IPS DF 6.9 (cell line): ENCODE measurements at places on chromosomes 4 and X.
A peak's percentile ranks its signal among the peaks of the same experiment; 100 is the strongest.

DNA sequence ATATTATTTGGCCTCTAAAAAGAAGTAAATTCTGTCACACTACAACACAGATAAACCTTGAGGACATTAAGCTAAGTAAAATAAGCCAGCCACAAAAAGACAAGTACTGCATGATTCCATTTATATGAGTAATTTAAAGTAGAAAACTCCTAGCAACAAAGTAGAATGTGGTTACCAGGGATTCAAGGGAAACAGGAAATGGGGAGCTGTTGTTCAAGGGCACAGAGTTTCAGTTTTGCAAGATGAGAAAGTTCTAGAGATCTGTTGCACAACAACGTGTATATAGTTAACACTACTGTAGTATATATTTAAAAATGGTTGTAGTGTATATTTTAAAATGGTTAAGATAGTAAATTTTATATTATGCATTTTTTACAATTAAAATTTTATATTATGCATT, 25.4 kb downstream of the SEC31A start:
- DNase-seq = no peak

DNA sequence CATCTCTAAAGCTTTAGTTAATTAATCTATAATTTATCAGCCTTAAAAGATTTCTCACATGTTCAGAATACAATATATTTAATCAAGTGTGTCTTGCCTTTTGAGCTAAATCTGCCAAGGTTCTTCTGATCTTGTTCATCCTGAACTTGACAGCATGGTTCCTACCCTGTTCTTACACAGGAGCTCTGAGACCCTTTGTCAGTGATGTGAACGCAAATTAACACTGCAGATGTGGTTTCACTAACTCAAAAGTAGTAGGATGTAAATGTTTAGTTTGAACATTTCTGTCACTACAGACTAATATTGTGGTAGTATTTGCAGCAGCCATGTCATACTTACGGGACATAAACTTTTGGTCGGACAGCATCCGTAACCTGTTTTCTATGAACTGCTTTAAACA, 59.4 kb downstream of the SMARCAD1 start:
- no peak for DNase-seq

- no peak for DNase-seq
Observed at GRCh38 chr4:72689923-72690322, 120.9 kb upstream of the ADAMTS3 start.

GRCh38 chr4:140005699-140006098, 148.3 kb downstream of the MAML3 start:
- DNase-seq = no peak

- no peak for DNase-seq
Observed at GRCh38 chr4:39451423-39452023, 7.2 kb downstream of the RPL9 start.

DNA sequence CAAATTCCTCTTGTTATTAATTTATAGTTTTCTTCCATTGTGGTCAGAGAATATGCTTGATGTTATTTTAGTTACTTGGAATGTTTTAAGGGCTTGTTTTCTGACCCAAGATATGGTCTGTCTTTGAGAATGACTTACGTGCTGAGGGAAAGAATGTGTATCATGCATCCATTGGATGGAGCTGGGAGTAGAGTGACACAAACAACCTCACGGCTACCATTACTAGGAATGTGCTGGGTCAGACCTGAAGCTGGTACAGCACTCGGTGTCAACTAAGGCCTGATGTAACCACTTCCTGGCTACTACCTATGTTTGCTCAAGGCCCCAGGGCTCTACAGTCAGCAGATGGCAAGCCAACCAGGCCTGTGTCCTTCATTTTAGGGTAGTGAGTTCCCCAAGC, 257.8 kb downstream of the FAT4 start:
- no peak for DNase-seq

DNA sequence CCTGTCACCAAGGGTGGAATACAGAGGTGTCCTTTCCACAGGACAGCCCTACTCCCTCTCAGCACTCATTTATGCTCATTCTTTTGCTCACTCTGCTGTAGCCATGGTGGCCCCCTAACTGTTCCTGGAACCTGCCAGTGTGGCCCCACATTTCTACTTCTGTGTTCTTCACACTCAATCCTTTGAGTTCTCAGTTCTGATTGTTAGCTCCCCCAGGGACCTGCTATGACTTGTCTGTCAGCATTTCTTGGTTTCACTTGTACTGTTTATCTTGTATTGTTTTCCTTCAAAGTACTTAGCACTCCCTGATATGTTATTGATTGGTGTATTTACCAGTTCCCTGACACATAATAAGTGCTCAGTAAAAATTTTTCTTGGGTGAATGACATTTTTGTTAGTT, 14.9 kb downstream of the VBP1 start:
- no peak for DNase-seq

GRCh38 chr4:107721436-107722100, 1.5 kb upstream of the PAPSS1 start:
- no peak for DNase-seq

DNA sequence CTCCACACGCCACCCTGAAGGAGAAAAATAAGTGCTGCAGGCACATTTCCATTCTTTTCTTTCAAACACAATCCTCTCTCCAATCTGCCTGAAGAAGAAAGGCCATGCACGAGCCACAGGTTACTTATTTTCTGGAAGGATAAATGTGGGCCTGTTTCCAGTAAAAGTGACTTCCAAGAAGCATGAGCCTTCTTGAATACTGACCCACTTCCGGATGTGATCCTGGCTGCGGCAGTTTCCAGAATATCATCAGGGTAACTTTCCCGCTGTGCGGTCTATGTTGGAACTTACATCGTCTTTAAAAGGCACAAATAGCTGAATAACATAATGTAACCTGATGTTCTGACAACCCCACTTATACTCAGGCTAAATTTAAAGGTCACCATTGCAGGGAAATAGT, 66.3 kb upstream of the TAPT1 start:
- DNase-seq = no peak

- no peak for DNase-seq
Observed at GRCh38 chrX:102765217-102765616, 44.7 kb downstream of the GPRASP3 start.

- DNase-seq = no peak
Observed at GRCh38 chrX:11537141-11537540, 128.6 kb downstream of the ARHGAP6 start.

DNA sequence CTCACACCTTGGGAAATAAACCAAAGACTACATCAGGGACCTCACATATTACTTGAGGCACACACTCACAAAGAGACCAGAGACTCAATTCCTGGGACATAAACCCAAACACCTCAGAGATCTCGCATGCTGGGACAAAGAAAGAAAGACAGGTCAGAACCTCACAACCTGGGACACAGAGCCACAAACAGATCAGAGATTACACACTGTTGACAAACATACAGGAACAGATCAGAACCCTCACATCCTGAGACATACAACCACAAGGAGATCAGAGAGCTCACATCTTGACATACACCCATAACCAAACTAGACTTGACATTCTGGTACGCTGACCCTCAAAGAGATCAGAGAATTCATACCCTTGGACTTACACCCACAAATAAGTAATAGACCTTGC, 17.3 kb downstream of the SUV39H1 start:
- no peak for DNase-seq

DNA sequence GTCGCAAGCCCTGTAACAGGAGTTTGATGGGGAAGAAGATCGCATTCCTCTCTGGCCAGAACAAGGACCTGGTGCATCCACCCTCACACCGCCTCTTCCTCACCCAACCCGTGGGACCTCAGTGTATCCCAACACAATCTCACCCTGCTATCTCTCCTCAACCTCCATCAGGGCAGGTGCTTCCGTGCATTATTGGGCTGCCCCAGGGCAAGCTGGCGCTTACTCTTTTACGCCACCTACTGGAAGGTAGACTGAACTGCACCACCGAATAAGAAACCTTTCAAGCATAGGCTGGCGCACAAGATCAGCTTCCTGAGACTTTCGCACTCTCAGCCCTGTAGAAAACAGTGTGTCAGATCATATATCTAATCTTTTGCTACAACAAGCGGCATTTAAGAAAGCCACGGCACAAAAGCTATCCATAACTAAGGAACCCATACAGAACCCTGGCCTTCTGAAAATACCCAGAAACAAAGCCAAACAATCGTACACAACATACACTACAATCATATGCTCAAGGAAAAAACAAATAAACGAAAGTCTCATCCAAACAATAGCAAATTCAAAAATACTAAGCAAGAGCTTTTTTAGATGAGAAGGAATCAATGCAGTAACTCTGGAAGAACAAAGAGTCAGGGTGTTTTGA, 209.3 kb downstream of the UGT8 start:
- peak; percentile 57 for DNase-seq

DNA sequence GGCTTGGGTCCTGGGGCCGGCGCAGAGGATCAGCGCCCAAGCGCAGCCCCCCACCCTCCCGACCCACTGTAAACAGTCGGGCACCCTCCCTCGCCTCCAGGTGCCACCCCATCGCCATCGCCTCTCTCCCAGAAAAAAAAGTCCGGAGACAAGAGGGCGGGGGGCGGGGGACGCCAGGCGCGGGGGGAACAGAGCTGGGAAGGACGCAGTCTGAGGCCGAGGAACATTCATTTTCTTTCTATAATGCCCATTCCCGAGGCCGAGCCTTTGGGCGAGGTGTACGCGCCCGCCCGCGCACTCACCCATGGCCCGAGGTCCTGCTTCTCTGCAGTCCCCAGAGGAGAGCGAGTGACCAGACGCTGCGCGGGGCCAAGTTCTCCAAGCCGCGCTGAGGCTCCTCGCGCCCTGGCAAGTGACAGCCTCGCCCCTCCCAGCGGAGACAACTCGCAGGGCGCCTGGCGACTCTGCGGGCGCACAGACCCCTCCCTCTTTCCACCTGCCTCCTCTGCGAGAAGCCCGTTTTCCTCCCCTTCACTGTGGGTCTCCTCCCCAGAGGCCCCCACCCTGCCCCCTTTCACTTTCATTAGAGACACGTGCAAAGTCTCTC, 63.5 kb upstream of the WDR17 start:
- no peak for DNase-seq

GRCh38 chr4:44872246-44872645, 145.9 kb upstream of the GNPDA2 start:
- DNase-seq = no peak

DNA sequence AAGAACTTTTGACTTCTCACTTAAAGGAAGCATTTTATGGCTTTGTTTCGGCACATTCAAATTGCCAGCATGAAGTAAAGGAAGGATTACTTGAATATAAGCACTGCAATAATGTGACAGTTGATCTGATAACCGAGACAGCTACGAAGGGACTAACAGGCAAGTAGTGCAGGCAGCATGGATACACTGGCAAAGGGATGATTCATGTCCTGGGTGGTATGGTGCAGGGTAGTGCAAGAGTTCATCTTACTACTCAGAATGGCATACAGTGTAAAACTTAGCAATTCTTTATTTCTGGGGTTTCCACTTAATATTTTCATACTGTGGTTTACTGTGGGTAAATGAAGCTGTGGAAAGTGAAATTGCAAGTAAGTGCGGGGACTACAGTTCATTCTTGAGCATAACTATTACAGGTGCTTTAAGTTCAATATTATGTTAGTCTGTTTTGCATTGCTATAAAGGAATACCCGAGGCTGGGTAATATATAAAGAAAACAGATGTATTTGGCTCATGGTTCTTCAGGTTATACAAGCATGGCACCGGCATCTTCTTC, 611.8 kb downstream of the SPOCK3 start:
- no peak for DNase-seq

GRCh38 chrX:123173833-123174232, 10.2 kb upstream of the GRIA3 start:
- no peak for DNase-seq

DNA sequence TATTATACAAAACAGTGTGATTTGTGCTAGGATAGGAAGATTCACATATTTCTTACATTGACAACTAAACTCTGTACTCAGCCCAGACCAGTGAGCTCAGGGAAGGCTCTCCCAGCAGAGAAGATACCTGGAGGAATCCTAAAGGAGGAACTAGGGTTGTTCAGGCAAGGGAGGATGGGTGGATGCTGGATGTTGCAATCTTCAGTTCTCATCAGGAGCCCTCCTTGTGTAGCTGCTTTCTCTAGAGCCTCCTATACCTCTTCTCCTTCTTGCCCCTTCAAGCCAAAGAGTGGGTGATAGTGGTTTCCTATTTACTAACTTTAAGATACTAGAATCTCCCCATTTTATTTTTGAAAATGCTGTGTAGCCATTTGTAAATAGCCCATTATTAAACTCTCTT, 117.3 kb downstream of the NKX6-1 start:
- no peak for DNase-seq

GRCh38 chrX:153214934-153215333, 35.9 kb downstream of the MAGEA1 start:
- no peak for DNase-seq

- DNase-seq = no peak
Observed at GRCh38 chrX:7263330-7263729, 115.4 kb upstream of the PUDP start.

- DNase-seq = no peak
Observed at GRCh38 chrX:34584781-34585180, 72.3 kb downstream of the TMEM47 start.

DNA sequence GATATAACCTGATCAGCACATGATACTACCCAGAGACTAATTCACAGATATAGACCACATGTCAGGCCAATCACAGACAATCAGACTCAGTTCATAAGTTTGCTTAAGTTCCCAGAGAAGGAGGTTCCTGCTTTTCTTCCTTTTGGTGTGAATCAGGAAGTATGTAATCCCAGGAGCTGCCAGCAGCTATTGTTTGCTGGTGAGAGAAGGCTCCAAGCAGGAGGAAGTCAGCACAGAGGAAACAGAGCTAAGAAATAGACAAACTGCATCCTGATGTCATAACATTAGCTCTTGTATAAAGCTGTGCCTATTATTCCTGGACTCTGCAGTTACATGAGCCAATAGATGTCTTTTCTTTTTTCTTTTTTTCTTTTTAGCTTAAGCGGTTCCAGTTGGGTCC, 50.9 kb downstream of the UCHL1 start:
- no peak for DNase-seq

DNA sequence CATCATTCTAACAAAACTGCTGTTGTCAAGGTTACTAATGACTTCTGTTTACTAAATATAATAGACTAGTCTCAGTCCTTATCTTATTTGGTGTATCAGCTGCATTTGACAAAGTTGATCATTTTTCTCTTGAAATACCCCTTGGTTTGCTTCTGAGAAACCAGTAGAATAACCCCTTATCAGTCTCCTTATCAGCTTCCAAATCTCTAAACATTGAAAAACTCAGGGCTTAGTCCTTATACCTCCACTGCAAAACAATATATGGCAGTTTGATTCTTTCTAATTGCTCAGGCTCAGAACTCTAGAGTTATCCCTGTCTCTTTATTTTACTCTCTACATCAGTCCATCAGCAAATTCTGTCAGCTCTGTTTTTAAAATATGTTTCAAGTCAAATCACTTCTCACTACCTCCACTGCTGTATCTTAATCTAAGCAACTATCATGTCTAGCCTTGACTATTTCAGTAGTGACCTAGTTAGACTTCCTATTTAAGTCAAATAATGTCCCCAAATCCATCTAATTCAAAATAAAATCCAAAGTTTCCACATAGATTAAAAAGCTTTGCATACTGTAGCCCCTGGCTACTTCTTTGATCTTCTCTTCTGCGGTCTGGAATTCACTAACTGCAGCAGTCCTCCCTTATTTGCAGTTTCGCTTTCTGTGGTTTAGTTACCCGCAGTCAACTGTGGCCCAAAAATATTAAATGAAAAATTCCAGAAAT, 87.1 kb upstream of the NPNT start:
- DNase-seq = no peak

- DNase-seq = no peak
Observed at GRCh38 chr4:76546327-76546726, 111.3 kb downstream of the SHROOM3 start.
